ENCODE measurements at places on chromosomes 2 and 18.
A peak's percentile ranks its signal among the peaks of the same experiment; 100 is the strongest.

DNA sequence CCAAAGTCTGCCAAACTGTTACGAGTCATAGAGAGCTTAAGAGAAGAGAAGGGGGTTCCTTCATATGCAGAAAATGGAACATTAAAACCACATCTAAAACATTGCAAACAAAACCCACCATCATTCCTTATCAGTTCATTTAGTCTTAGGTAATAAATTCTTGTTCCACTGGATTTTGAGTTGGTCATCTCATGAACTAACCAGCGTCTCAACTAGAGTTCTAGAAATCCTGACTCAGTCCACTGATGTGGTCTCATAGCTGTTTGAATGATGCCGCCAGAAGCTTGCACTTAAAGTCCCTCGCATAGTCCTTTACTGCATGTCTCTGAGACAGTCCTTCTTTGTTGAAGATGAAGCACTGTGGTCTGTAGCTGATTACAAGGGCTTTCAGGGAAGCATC lies 15.0 kb upstream of the CAB39 start:
- no peak for DNase-seq

DNA sequence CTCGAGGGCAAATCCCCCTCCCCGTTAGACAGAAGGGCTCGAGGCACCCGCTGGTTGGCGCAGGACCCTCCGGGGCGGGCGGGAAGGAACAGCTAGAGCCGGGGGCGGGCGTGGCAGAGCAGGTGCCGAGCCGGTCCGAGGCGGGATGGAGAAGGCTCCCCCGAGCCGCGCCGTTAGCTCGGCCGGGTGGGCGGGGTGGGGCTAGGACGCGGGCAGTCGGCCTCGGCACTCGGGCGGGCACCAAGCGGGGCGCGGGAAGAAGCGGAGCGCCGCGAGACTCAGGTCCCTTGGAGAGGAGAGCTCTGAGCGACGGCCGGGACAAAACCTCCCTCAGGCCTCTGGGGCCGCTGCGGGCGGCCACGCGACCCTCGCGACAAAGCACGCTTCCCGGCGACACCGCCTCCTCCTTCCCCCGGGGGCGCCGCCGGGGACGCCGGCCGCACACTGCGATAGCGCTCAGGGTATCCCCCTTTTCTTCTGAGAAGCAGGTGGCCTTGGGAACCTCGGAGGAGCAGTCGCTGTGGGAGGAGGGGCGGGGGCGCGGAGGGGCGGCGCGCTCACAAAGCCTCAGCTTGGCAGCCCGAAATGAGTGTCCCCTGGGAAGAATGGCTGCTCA lies 721 bp downstream of the FHOD3 start:
- DNase-seq = no peak

- DNase-seq = no peak
Observed at GRCh38 chr18:56637176-56637575, 1.2 kb downstream of the TXNL1 start.

DNA sequence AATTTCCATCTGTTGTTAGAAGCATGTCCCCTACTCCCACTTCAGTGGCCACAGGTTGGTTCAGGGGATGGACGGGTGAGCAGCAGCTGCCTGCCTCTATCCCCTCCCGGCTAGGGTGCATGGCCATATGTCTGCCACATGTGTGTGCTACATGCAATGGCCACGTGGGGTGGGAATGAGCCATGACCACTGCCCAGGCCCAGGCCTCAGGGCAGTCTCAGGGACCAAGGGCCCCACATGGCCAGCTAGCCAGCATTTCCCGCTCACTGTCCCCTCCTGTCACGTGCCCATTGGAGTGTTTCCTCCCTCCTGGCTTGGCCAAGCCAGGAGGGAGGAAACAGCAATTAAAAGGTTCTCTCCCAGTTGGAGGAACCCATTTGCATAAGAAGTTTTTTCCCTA lies 117.1 kb downstream of the KCNS3 start:
- DNase-seq = no peak

- DNase-seq = no peak
Observed at GRCh38 chr18:38023871-38024270, 458.3 kb upstream of the CELF4 start.

DNA sequence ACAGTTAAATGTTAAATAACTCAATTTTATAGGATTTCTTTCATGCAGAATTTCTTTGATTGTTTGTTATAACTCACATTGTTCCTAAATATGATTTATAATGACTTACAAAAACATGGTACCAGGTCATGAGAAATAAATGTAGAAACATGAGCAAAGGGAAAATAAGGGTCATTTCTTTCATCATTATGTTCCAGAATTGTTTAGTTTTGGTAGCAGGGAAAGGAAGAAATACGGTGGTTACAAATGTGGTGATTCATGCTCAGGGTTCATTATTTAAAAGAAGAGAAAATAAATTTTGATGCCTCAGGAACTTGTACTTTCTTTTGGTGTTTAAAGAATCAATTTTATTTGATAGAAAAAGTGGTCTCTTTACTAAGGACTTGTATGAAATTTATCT lies 4.4 kb downstream of the LYPD6B start:
- no peak for DNase-seq

DNA sequence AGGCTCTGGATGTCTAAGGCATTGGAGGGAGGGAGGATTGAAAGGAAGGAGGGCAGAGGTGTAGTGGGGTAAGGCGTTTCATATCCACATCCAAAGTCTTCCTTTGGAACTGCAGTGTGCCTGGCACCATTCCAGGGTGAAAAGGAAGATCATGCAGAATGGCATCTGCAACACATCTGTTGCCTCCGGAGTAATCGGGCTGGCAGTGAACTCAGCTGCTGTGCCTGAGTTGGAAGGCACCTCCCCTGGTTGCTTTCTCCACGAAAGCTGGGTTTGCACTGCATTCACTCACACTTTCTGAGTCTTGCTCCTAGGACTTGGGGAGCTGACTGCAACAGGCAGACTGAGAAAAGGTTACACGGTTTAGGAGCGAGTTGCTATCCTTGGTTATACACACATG lies 30.3 kb upstream of the SEC11C start:
- DNase-seq = no peak

GRCh38 chr18:34258176-34258575 lies 33.5 kb upstream of the NOL4 start:
- DNase-seq = no peak

- peak; percentile 51 for DNase-seq
Observed at GRCh38 chr2:219402665-219403515, 15.2 kb upstream of the DNPEP start.

DNA sequence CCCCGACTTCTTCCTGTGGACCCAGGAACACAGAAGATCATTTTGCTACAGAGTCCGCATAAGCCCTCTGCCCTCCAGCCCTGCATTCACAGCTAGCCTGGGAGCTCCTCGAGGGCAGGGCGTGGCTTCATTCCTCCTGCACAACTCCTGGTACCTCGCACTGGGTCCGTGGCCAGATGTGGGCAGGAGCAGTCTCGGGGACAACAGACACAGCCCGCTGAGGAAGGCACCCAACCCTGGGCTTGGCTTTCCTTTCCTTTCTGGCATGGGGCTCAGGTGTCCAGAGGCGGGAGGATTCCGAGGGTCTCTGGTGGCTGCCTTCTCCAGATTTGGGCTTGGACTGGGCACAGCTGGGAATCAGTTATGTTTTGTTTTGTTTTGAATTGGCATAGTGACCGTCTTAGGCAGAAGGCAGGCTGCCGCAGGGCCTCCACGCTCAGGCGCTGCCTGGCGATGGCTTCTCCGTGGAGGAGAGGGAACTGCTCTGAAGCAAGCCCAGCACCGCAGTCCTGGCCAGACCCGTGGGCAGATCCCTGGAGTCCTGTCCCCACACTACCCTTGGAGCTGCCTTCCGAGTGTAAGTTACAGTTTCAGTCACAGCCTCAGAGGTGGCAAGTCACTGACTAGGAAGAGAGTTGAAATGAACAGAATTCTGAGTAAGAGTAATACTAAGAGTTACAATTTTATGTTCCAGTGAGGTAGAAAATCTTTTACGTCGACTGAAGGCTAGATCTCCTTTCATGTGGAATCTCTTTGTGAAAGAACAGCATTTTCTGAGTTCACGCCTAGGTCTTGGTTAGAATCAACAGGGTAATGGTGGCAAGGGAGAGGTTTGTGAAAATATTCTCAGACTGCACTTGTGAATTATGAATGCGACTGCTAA lies 47.9 kb downstream of the LDLRAD4 start:
- DNase-seq = no peak

DNA sequence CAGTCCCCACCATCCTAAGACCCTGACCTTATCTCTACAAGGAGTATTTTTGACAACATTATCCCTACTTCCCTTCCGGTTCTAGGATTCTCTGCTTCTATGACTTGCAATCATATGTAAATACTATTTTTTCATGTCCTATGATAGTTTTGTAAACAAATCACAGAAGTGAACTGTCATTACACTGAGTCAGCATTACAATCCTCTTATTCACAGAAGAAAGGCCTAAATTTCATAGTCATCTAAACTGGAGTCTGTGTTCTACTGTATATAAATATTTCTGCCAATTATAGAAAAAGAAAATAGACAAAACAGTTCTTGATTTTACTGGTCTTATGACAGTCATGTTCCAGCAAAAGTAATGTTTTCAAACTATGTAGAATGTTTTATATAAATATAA lies 265.1 kb downstream of the NCKAP5 start:
- DNase-seq = no peak

DNA sequence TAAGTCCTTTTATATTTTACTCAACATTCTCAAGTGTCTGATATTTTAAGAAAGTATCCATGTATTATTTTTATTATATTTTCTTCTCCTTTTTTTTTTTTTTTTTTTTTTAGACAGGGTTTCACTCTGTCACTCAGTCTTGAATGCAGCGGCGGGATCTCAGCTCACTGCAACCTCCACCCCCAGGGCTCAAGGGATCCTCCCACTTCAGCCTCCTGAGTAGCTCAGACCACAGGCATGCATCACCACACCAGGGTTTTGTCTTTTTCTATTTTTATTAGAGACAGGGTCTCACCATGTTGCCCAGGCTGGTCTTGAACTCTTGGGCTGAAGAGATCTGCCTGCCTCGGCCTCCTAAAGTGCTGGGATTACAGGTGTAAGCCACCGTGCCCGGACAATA lies 212.1 kb downstream of the TCF4 start:
- DNase-seq = no peak

- DNase-seq = no peak
Observed at GRCh38 chr2:240133401-240133800, 2.7 kb downstream of the COPS9 start.

DNA sequence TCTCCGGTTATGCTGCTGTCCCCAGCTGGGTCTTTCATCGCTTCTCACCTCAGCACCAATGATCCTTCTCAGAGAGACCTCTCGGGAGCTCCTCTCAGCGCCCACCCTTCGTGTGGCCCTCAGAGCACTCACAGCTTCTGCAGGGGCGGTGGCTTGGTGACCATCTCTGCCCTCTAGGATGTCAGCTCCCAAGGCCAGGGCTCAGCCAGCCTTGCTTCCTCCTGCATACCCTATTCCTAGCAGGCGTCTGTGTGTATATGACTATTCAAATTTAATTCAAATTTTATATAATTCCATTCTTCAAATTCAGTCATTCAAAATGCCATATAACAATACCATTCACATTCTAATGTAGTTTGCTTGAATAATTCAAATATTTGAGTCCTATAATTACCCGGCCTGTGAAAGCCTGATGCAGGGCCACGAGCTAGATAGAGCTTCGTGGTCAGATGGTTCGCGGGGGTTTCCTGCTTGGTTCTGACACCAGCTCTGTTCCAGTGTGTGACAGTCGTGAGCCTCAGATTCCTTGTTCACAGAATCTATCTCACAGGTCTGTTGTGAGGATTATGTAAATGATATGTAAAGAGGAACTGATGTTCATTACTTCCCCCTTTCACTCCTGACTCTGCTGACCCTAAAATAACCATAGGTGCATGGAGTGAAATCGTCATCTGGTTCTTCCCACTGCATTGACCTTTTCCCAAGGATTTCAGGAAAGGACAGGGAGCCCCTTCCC lies 94.0 kb upstream of the CNGA3 start:
- DNase-seq = no peak

DNA sequence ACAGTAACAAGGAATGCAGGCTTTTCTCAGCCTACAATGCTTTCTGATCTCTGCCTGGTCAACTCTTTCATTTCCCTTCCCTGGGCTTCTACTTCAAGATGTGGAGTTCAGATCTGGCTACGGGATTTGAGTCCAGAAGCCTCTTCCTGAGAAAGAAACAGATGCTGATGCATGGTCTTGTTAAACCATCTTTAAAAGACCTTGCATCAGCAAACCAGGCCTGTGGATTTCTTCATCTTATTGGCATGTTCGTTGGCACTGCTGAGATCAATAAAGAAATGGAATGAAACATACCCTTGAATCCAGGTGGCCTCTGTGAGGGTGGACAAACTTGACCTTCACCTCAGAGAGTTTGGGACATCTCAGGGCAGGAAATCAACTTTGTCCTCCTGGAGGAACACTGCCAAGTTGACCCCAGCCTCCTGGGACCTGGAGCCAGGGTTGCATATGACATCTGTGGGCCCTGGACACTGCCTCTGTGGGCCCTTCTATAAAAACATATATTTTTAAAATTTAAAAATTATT lies 21.4 kb downstream of the IGFBP2 start:
- DNase-seq = no peak

DNA sequence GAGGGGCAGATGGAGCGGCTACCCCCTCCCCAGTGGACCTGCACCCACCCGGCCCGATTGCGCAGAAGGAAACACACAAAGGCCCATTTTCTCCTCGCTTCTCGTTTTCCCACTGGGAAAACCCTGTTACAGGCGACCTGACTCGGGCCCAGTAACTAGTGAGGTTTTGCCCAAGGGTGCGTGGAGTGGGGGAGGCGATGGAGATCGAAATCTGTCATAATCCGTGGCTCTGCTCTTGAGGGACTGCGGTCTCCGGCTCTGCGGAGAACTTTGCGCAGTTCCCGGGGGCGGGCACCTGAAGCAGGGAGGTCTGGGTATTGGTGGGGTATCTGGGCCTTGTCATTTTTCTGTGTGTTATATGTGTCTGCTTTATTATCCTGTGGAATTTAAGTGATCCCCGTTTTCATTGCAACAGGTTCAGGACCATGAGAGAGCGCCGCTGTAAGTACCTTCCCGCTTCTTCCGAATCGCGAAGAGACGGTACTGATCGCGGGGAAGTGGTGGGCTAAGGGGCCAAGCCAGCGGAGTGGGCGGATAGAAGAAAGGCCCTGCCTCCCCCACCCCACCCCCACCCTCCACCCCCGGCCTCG lies 4.0 kb upstream of the HOXD4 start:
- DNase-seq = no peak

GRCh38 chr2:161975062-161975812 lies 98.8 kb downstream of the DPP4 start:
- no peak for DNase-seq

DNA sequence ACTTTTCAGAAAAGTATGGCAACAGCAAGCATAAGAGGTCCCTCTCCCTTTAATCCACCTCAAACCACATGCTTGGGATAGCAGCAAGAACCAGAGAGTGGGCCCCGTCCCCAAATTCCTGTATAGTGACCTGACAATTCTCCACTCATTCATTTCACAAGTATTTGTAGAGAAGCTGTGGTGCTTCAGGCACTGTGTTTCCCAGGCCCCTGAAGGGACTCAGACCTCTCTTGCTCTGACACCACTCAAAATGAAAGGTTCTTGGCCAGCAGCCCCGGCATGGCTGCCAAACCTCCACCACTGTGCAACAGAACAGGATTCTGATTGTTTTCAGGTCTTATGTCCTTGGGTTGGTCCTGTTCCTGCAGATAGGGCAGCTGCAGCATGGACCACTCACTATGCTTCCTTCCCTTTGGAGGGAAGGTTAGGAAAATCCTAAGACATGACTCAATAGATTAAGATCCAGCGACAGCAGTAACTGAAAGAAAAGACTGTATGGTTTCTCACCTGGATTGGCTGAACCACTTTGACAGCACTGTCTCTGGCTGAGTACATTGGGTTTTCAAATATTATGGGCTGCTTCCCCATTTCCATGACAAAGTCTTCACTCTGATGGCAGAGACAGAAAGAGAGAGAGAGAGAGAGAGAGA lies 67.6 kb downstream of the DHRS9 start:
- DNase-seq = no peak
